Smooth muscle cell of the coronary artery (primary cell): ENCODE measurements at places on chromosomes 7 and 10. TPM values are rescaled to one million over a fixed set of nuclear protein-coding genes. Genes with fewer than 3 reads are reported as not detected.

CUZD1 gene
- total RNA-seq: 0.30 and 0.47 TPM in 2 replicates

WDFY4 gene
- not detected in 2 replicates for total RNA-seq

UPK3B gene
- 0.08 TPM in 1 of 2 replicates, not detected in the other for total RNA-seq

PAPOLB gene
- 0.08 TPM in 1 of 2 replicates, not detected in the other for total RNA-seq

ZNF12 gene
- total RNA-seq: 9.7 and 14.7 TPM in 2 replicates

PRKAR2B gene
- total RNA-seq: 0.08 and 1.5 TPM in 2 replicates

FGL2 gene
- 2.6 and 9.8 TPM in 2 replicates for total RNA-seq
